ENCODE measurements at places on chromosomes 13 and 19.

DNA sequence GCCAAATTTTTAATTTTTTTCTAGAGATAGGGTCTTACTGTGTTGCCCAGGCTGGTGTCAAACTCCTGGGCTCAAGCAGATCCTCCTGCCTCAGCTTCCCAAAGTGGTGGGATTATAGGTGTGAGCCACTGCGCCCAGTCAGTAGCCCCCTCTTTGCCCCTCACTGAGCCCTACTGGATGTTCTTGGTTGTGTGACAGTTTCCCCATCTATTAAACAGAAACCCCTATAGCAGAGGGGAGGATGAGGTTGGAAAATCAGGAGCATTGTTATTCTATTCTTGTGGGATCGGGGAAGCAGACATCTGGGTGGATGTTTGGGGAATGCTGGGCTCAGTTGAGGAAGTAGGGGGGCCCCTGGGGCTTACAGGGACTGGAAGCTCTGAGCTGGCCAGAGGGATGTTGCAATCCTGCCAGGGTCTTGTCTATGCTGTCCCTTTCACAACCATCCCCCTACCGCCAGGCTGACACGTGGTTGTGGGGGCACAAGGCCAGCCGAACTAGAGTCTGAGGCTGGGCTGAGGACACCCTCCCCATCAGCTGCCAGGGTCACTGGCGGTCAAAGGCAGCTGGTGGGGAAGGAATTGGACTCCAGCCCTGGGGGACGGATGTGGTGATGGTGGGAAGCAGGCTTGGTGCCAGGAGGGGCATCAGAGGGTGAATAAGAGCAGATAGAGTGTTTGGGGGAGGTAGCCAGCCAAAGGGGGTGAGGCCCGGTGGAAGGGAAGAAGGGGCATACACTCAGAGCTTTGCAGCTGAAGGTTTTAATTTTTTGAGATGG lies 10.9 kb downstream of the APOC1 start:
- DNase-seq: peak; percentile 15

- no peak for DNase-seq
Measured at GRCh38 chr13:73055813-73056564, 2.8 kb upstream of the KLF5 start.

DNA sequence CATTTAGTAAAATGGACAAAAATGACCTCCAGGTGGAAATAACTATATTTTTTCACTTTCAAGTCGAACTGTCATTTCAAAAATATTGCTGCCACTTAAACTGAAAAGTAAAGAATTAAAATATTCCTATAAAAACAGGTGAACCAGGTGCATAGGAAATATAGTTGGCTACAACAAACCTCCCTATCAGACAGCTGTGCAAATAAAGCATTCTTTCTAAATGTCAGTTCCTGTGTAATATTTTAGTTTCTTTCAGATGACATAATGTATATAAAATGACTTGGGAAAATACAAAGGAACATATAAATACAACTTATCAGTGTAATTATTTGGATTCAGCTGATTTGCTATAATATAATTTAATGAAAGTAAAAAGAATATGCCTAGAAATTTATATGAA lies 403.5 kb upstream of the GPC6 start:
- DNase-seq: no peak

GRCh38 chr19:31174948-31175347 lies 174.3 kb downstream of the TSHZ3 start:
- DNase-seq: no peak

DNA sequence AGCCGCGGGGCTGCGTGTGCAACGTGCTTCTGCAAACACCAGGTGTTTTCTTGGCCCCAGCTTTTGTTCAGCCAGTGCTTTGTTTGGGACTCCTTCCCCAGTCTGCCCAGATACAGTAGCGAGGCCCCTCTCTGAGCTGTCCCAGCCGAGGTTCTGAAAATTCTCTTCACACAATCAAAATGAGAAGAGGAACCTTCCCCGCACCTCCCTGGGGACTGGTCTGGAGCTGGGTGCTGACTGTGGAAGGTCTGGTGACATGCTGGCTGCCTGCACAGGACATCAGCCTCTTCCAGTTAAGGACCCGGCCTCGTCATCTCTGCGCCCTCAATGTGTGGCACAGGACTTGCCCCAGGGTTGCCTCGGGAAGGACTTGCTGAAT lies 4.2 kb downstream of the ATP4A start:
- DNase-seq: no peak

DNA sequence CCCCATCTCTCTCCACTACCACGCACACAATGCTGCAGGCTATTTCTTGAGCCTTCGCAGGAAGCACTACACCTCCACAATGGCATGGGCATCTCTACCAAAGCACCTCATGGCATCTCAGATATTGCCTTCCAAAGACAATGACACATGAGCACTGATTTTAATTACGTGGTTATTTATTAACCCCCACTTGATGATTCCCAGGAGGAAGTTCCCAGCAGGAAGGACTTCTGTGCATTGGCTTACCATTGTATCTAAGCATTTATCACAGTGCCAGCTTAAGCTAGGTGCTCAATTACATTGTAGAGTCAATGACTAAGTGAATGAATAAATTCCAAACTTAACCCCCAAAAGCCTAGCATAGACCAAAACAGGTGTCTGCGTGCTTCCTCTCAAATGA lies 101.4 kb downstream of the ABCC4 start:
- DNase-seq: no peak

GRCh38 chr19:43409415-43409814 lies 5.3 kb upstream of the TEX101 start:
- DNase-seq: no peak

GRCh38 chr13:78139765-78140164 lies 221.1 kb upstream of the EDNRB start:
- DNase-seq: no peak

GRCh38 chr19:27972291-27973040 lies 1240.5 kb downstream of the UQCRFS1 start:
- DNase-seq: no peak

DNA sequence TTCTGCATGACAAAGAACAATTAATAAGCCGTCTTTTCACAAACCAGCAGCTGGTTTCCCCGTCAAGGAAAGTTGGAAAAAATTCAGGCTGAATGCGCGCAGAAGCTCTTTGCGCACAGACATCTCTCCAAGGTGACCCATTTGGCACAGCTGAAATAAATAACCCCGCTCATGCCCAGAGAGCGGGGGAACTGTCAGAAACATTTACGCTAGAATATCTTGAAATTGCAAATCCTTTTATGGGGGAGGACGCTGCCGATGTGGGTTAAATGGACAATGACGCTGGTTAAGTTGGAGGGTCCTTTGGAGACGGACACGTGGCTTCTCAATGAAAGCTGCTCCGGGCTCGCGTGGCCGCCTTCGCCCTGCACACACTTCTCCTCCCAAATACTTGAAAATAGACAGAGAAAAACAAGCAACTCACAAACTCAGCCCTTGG lies 30.6 kb downstream of the GSX1 start:
- DNase-seq: no peak

DNA sequence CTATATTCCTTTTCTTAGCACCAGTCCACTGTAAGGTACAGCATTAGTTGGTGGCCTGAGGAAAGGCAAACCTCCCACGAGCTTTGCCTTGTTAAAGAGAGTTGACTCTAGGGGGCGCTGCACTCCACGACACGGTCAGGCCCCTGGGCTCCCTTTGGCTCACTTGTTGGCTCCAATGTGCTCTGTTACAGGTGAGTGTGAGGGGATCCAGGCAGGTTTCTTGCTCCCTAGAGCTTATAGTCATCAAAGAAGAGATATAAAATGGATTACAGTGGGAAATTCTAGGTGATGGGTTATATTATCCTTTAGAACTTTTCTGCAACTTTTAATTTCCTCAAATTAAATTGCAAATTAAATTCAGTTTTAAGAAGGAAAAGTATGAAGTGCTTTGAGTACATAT lies 3.7 kb downstream of the WDR87 start:
- DNase-seq: peak; percentile 80
